Karpas-422 (cell line): ENCODE measurements at places on chromosomes 11 and 22.

DNA sequence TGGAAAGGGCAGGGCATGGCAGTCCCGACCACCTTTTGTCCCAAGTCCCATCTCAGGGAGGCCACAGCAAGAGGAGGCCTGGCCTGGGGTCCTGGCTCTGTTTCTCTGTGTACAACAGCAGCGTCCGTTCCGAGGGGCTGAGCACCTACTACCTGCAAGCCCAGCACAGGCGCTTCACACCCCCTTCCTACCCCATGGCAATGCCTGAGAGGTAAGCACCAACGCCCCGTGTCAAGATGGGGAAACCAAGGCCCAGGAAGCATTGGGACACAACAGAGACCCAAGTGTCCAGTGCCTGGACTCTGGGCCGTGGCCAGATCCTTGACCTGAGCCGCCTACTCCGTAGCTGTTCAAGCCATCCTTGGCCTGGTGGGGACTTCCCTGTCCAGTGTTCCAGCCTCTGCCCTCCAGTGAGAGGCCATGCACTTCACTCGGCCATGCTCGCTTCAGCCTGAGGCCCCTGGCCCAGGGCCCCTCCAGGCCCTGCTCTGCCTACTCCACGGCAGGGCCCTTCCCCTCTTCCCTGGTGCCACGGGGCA, 14.3 kb upstream of the TCF20 start:
- no peak for DNase-seq

DNA sequence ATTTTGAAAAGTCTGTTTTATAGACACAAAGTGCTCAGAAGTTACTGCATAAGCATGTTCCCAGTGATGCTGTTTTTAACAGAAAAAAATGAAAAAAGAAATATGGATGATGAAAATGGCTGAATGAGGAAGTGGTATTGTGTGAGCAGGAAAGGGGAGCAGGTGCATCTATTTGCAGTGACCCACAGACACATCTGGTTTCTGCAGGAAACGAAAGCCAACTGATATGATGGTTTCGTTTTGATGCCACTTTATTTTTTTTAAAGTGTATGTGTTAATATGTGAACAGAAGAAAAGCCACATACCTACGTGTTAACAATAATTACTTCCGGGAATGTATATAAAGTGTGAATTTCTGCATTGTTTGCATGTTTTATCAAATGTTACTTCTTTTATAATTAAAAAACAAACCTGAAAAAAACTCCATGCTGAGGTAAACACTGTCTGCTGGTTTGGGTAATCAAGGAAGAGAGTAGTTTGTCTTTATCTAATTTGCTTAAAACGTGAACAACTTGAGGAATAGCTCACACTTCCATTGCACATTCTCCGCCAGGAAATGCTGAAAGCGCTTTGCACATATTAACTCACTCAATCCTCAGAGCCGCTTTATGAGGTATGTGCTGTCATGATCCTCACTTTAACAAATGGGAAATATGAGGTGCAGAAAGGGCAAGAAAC, 1335.9 kb downstream of the TBC1D22A start:
- DNase-seq, result peak; percentile 93

DNA sequence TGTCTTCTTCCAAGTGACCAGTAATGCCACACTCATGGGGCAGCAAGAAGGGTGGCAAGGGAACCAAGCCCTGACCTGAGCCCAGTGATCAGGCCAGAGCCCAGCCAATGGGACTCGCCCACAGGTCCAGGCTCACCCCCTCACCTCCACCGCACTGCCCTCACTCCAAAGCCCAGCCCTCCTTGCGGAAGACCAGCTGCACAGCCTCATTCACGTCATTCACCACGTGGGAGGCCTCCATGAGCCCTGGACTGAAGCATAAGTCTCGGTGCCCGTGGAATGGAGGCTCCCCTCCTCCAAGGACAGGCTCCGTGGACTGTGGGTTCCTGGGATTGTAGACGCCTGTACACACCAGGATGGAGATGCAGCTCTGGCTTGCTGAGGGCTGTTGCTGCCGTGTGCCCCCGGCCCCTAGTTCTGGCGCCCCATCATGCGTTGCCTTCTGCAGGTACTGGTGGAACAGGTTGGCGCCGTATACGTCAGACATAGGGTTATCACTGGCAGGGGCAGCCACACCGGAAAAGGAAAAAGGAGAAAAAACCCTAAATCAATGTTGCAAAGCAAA, 16.8 kb upstream of the TMEM121B start:
- no peak for DNase-seq

- no peak for DNase-seq
These were observed 4.1 kb upstream of the CHRM1 start for GRCh38 chr11:62925308-62925707.

DNA sequence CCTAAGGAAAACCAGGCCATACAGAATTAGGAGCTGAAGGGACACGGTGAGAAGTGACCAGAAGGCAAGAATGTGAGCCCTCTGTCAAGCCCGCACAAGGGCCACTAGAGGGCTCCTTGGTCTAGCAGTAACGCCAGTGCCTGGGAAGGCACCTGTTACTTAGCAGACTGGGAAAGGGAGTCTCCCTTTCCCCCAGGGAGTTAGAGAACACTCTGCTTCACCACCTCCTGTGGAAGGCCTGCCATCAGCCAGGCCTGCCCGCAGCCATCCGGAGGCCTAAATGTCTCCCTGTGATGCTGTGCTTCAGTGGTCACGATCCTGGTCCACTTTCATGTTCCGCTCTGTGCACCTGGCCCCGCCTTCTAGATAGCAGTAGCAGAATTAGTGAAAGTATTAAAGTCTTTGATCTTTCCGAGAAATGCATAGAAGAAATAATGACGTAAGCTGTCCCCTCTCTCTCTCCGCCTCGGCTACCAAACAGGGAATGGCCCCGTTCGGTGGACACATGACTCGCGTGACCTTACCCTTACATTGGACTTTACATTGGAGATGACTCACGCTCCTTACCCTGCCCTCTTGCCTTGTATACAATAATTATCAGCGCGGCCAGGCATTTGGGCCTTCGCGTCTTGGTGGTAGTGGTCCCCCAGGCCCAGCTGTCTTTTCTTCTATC, 10.7 kb upstream of the GSTP1 start:
- peak; percentile 70 for DNase-seq

- peak; percentile 67 for DNase-seq
These were observed 3.9 kb upstream of the VSIG10L2 start for GRCh38 chr11:125941619-125942611.

DNA sequence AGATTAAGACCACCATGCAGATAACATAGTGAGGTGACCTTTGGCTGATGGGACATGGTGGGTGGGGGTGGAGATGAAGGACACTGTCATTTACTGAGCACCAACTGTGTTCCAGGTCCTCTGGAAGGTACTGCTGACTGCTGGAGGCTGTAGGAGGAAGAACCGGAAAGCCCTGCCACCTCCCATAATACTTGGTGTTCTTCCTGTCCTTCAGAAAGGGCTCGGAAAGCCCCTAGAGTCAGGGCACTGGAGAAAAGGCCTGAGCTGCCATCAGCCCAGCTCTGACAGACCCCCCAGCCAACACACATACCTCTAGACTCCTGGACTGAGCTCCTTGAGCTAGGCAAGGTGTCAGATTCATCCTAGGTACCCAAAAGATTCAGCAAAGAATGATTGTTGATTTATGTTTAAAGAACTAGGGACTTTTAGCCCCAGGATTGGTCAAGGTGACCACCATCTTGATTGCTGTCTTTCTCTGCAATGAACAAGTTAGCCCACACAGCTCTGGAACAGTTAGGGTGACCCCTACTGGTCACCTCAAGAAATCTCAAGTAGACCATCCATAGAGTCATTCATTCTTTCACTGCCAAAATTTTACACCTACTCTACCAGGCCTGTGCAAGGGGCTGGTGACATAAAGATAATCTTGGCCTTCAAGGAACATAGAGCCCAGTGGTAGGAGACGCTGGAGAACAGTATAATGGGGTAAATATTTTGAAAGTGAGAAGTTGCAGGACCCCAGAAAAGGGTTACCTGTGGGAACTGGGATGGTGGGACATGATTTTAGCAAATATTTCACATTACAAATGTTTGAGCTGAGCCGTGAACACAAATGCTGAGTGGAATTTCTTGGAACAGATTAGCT, 39.4 kb downstream of the IRAG1 start:
- peak; percentile 80 for DNase-seq

DNA sequence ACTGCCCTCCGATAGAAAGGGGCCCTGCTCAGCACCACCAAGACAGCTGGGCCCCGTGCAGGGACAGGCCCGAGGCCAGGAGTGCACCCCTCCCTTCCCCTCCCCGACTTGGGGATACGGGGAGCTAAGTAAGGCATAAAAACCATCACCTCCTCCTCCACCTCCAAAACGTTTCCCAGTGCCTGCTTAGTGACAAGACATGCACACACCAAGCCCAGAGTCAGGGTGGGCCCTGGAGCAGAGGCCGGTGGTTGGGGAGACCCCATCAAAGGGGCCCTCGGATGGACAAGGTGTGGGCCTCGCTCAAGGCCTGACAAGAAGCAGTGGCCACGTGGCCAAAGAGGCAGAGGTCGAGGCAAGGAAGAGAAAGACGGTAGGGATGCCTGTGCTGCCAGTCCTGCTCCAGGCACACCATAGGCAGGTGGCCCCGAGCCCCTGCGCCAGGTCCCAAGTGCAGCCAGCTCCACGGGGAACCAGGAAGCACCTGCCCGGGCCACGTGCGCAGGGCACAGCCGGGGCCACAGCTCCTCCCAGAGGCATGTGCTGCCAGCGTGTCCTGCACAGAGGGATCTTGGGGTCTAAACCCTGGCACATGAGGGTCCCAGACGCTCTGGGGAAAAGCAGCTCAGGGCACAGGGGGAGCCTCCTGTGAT, 53.0 kb downstream of the BRD1 start:
- no peak for DNase-seq

DNA sequence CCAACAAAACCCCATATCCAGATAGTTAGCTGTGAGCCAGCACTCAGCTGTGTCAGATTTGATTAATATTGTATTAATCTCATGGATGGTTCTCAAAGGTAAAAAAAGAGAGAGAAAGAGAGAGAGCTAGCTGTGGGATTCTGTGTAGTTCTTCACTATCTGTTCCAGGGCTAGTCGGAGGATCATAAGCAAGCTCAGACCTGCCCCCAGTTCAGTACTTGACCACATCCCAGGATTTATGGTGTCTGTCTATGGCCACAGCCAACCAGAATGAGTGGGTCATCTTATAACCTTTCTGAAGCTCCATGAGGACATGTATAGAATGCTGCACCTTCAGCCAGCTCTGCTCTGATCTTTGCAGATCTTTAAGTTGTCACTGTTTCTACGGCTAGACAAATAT, 13.5 kb upstream of the B3GNT6 start:
- DNase-seq, result no peak

GRCh38 chr11:45163956-45164575, 17.6 kb downstream of the PRDM11 start:
- DNase-seq, result no peak

DNA sequence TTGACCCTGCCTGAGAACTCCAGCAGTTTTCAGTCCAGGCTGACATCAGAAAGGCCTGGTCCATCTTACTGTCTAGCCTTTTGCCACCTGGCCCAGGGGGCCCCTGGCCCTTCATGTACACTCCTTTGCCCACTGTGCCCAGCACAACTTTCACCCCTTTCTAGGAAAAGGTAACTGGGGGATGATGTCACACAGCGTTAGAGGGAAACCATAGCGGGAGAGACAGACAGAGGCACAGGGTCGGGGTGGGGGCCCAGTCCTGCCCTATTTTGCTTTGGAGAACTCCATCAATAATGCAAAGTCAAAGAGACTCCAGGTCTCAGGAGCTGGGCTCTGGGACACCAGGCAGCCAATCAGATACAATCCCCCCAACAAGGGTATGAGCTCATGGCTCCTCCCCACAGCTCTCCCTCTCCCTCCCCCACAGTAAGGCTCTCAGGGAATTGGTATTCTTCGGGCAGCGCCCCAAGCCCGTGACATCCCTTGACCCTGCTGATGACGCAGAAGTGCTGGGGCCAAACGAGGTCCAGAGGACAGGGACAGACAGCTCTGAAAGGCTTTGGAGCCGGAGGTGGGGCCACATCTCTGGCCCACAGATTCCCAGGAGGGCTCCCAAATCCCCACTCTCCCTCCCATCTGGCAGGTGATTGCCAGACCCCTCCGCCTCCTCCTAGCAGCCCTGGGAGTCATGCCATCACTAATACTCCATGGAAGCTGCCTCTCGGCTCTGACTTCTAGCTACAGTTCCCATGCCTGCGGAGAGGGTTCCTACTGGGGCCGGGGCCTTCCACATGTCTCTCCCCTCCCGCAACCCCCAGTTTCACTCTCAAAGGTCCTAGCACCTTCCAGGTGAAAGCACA, 5.9 kb downstream of the USP2 start:
- no peak for DNase-seq

DNA sequence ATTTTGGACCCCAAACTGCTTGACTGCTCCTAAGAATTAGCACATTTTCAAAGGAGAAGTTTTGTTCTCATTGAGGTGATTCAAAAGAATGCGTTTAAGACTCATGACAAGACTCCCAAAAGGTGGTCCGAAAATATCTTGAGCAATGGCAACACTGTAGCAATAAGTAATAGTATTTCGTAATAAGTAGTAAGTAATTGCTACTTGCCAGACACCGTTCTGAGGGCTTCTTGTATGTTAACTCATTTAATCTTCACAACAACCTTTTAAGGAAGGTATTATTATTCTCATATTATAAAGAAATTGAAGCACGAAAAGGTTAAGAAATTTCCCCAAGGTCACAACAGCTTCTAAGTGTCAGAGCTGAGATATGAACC, 184.0 kb upstream of the SORL1-AS1 start:
- DNase-seq, result no peak

DNA sequence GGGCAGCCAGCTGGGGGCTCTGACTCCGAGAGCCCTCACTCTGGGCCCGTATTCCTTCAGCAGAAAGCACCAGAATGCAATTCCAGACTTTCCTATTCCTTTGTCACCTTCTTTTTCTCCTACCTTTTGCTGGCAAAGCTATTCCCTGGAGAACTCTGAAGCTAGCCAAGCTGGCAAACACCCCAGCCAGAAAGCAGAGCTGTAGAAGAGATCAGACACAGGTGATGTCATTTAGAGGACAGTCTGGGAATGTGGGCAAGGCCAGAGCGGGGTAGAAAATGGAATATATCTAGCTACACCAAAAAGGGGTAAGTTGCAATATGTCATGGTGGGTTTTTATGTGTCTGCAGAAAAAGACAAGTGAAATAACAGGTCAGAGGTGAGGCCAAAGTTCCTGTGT, 205.1 kb downstream of the NXPE2 start:
- DNase-seq, result no peak
